ENCODE measurements at places on chromosomes 1 and 21. TPM values are rescaled to one million over a fixed set of nuclear protein-coding genes. Genes with fewer than 3 reads are reported as not detected.

DNA sequence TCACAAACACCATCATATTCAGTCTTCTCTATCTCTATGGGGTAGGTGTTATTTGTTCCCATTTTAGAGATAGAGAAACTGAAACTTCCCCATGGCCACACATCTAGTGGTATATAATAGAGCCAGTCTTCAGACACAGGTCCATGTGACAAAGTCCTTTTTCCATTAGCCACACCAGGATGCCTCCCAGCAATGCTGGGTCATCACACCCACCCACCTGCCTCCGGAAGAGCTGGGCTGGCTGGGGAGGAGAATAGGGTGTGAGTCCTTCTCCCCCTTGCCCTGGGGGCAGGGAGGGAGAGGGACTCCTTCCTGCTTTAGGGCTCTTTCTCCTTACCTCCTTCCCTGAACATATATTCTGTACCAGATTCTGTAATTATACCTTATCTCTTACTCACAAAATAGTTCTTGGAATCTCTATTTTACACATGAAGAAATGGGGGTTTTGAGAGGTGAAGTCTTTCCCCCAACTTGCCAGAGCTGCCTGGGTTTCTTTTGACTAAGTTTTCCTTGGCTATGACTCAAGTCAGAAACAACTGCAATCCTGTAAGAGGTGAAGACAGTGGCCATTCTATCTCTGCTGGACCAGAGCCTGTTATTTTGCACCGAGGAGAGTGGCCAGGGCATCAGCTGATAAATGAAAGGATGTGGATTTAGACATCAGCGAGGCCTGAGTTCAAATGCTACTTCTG, 30.0 kb downstream of the SOX13 start:
- DNase-seq: no peak

DNA sequence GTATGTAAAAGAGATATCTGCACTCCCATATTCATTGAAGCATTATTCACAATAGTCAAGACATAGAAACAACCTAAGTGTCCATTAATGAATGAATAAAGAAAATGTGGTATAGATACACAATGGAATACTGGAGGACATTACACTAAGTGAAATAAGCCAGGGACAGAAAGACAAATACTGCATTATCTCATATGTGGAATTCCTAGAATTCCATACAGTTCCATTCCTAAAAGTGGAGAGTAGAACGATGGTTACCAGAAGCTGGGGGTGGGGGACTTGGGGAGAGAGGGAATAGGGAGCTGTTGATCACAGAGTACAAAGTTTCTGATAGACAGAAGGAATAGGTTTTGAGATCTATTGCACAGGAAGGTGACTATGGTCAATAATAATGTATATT, 7.4 kb downstream of the TMED5 start:
- DNase-seq: no peak

Gene MROH7
- 10.5 TPM for total RNA-seq

- DNase-seq: no peak
Measured at GRCh38 chr1:231883382-231883781, 256.8 kb downstream of the DISC1 start.

GRCh38 chr1:161033751-161034150, 5.0 kb downstream of the TSTD1 start:
- DNase-seq: no peak

Gene OR6K2
- total RNA-seq: not detected

Gene CELA3B
- not detected for total RNA-seq

GRCh38 chr1:112769611-112770010, 54.5 kb upstream of the PPM1J start:
- DNase-seq: no peak

Gene INAVA
- 13.0 TPM for total RNA-seq

- no peak for DNase-seq
Measured at GRCh38 chr1:200075522-200075921, 48.0 kb downstream of the NR5A2 start.

Gene SERTAD4
- total RNA-seq: 6.2 TPM

GRCh38 chr1:184941735-184942134, 32.6 kb downstream of the NIBAN1 start:
- DNase-seq: no peak

DNA sequence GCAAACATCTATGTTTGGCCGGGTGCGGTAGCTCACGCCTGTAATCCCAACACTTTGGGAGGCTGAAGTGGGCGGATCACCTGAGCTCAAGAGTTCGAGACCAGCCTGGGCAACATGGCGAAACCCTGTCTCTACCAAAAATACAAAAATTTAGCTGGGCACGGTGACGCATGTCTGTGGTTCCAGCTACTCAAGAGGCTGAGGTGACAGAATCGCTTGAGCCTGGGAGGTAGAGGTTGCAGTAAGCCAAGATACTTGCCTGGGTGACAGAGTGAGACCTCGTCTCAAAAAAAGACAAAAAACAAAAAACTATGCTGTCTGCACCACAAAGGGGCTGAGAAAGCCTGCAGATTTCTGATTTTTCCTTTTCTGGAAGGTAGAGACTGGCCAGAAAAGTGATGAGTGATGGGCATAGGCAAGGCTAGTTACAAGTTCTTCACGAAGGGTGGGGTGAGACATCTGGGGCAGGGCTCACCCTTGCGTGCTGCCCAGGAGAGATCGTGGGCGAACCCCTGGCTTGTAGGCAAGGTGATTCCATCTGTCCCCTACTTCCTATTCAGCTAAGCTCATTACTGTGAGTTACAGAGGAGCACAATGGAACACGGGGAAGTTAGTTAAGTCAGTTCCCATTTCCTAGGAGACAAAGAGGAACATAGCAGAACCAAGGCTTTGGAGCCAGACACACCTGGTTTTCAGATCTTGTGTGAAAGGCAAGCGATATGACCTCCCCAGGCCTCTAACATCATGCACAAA, 3.2 kb downstream of the SLC2A1 start:
- no peak for DNase-seq

DNA sequence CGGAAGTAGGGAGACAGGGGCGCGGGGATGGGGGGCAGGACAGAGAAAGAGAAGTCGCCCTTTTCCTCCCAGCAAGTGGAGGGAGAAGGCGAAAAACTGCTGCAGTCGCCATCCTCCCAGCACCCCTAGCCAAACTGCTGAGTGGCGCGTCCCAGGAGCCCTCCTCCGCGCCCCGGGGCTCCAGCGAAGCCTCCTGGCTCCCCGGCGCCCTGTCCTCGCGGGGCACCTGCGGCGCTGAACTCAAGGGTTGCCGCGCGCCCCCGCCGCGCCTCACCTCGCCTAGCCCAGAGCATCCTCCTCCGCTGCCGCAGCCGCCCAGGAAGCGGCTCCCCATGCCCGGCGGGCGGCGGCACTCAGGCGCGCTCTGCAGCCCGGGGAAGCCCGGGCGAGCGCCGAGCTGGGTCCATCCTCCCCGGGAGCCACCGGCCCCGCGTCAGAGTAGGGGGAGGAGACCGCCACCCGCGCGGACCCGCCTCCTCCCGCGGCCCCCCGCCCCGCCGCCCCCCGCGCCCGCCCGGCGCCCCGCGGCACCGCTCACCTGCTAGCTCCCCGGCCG, at the start of gene DAB1:
Gene DAB1 (minus strand): TSS at position 405 of the 556 bp plus-strand sequence. CDS start 133,030 bp downstream, outside the sequence.
- DNase-seq: peak; percentile 81

- no peak for DNase-seq
Measured at GRCh38 chr1:19262047-19262446, 10.4 kb downstream of the MRTO4 start.

GRCh38 chr21:45769294-45769693, 125.8 kb downstream of the PCBP3 start:
- no peak for DNase-seq

Gene PARS2
- 4.0 TPM for total RNA-seq

GRCh38 chr1:44292651-44293050, 62.4 kb downstream of the ERI3 start:
- no peak for DNase-seq

GRCh38 chr1:209642816-209643215, 9.4 kb downstream of the LAMB3 start:
- DNase-seq: no peak

- DNase-seq: no peak
Measured at GRCh38 chr1:100584761-100585745, 47.1 kb downstream of the GPR88 start.

Gene CR2
- 1.2 TPM for total RNA-seq

- no peak for DNase-seq
Measured at GRCh38 chr1:45272913-45273371, 53.8 kb upstream of the HPDL start.

Gene C1orf141
- not detected for total RNA-seq

Gene RNU1-4
- total RNA-seq: under 0.01 TPM

Gene LSS
- total RNA-seq: 266 TPM

DNA sequence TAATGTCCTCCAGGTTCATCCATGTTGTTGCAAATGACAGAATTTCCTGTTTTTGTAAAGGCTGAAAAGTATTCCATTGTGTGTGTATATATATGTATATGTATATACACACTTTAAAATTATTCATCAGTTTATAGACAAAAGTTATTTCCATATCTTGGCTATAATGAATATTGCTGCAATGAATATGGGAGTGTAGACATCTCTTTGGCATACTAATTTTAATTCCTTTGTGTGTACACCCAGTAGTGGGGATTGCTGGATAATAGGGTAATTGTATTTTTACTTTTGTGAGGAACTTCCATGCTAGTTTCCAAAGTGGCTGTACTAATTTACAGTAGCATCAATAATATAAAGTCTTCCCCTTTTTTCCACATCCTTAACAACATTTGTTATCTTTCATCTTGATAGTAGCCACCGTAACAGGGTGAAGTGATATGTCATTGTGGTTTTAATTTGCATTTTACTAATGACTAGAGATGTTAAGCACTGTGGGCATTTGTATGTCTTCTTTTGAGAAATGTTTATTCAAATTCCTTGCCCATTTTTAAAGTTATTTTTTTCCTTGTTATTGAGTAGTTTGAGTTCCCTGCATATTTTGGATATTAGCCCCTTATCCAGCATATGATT, 243.0 kb downstream of the PDE4B start:
- no peak for DNase-seq

GRCh38 chr1:67840449-67840848, 7.2 kb upstream of the GNG12 start:
- no peak for DNase-seq

Gene AIM2
- 1.1 TPM for total RNA-seq

- no peak for DNase-seq
Measured at GRCh38 chr1:55988963-55989452, 590.4 kb downstream of the PLPP3 start.

Gene ALDH4A1
- 11.6 TPM for total RNA-seq

DNA sequence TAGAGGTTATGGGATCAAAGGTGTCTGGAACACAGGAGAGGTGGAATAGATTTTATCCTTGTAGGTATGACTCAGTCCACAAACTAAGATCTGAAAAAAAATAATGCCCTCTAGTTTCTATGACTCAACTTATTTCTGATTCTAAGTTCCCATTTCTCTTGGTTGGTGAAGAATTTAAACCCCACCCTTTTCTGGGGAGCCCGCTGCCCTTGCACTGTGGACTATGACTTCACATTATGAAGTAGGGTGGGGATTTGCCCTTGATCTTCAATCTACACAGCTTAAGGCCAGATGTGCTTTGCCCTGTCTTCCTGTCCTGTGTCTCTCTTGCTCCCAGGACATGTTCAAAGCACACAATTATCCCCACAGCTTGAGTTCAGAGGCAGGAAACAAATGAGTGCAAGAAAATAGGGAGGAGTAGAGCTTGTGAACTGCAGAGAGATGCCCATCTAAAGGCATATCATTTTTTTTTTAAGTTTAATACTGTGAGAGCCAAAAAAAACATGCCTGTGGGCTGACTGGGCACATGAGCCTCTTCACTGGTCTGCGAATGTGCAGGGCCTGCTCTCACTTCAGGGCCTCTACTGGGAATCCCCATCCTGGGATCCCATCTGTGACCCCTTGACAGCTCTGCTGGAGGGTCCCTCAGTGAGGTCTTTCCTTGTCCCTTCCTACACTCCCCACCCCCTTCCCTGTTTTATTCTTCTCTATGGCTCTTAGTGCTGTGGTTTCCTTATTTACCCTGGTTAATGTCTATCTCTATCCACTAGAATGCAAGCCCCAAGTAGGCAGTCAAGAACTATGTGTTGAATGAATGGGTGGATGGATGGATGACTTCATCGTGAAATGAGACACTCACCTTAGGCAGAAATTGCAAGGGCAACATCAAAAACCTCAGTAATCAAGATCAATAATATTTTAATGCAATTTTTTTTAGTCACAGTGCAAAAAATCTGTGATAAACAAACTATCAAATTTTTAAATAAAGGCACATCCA, 61.5 kb downstream of the CD58 start:
- DNase-seq: no peak

Gene TPRG1L
- total RNA-seq: 16.6 TPM

Gene GPATCH4
- total RNA-seq: 26.2 TPM

GRCh38 chr1:88399690-88400089, 284.4 kb upstream of the PKN2 start:
- DNase-seq: no peak

Gene ST6GALNAC5
- total RNA-seq: 25.0 TPM

Gene RRP15
- 13.5 TPM for total RNA-seq

- no peak for DNase-seq
Measured at GRCh38 chr1:19209439-19209989, 552 bp downstream of the UBR4 start.

DNA sequence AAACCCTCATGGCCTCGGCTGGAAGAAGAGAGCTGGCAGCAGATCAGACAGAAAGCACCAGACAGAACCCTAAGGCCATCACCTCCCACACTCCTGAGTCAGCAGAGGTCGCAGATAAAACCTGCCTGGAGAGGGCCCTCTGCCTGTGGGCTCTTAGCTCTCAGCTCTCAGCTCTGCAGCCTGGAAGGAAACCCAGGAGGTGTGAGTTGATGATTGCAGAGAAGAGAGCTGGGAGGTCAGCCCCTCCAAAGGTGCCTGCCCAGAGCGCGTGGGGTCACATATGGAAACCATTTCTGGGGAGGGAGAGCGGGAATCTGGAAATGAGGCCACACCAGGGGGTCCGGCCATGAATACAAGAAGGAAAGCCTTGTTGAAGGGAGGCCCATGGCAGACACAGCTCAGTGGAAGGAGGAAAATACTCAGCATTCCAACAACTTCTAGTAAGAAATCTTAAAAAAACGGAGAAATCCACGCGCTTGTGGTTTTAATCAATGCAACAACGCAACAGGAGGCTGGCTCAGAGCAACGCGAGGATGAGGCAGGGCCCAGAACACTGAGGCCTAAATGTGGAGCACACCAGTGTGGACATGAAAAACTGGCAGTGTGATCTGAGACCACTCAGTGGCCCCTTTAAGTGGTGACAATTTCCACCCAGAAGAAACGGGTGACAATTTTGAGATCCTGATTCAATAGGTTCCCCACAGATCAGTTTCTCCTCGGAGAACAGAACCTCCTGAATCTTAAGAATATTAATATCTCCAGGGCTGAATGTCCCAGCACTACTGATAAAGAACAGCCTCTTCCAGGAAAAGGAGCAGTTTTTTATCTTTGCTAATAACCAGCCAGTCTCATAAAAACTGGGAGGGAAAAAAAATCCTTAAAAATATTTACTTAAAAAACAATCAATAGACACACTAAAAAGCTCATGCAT, 45.7 kb downstream of the PSMG1 start:
- DNase-seq: no peak

- no peak for DNase-seq
Measured at GRCh38 chr1:208835781-208836180, 591.6 kb upstream of the PLXNA2 start.

DNA sequence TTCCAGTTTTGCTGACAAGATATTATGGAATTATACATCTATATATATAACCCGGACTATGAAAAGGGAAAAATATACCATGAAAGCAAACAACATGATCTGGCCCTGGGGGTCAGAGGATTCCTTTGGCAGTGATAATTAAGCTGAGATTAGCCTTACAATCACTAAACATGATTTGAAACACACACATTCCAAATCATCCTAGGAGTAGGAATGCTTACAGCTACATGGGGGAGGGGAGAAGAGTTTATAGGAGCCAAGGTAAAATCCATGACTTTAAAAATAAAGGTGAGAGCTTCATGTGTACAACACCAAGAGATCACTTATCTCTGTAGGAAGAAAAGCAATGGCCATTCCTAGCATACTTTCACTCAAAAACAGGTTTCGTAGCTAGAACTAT, 57.6 kb downstream of the AKT3 start:
- no peak for DNase-seq
